ENCODE measurements at places on chromosomes 5 and 9.

DNA sequence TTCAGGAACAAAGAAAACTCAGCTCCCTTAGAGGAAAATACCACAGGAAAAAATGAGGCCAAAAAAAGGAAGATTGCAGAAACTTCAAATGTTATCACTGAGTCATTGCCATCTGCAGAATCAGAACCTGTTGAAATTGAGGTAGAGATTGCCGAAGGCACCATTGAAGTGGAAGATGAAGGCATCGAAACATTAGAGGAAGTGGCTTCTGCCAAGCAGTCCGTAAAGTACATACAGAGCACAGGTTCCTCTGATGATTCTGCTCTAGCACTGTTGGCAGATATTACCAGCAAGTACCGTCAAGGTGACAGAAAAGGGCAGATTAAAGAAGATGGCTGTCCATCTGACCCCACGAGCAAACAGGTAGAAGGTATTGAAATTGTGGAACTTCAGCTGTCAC lies 30.8 kb upstream of the NIM1K start:
- no peak for DNase-seq

DNA sequence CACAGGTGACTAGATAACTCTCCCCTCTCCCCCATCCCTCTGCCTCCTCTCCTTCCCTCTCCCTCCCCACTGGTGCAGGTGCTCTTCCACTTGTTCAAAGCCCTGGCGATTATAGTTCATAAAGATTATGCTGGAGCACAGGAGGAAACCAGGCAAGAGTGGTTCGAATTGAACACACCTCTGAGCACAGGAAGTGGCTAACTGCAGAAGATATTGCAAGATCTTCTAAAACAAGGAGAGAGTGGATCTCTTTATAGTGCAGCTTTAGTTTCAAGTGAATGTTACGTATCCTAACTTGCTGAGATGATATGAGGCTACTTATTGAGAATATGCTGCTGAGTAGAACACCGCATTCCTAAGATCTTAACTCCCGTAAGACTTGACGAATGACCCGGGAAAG lies 178.4 kb downstream of the GOLPH3 start:
- no peak for DNase-seq

- DNase-seq: no peak
Measured at GRCh38 chr9:29285818-29286217, 1712.5 kb upstream of the C9orf72 start.

- no peak for DNase-seq
Measured at GRCh38 chr5:109594217-109594616, 95.5 kb upstream of the MAN2A1 start.

GRCh38 chr9:92973700-92974099 lies 26.4 kb downstream of the FGD3 start:
- DNase-seq: no peak

GRCh38 chr5:151023651-151024050 lies 3.3 kb downstream of the GPX3 start:
- DNase-seq: no peak

DNA sequence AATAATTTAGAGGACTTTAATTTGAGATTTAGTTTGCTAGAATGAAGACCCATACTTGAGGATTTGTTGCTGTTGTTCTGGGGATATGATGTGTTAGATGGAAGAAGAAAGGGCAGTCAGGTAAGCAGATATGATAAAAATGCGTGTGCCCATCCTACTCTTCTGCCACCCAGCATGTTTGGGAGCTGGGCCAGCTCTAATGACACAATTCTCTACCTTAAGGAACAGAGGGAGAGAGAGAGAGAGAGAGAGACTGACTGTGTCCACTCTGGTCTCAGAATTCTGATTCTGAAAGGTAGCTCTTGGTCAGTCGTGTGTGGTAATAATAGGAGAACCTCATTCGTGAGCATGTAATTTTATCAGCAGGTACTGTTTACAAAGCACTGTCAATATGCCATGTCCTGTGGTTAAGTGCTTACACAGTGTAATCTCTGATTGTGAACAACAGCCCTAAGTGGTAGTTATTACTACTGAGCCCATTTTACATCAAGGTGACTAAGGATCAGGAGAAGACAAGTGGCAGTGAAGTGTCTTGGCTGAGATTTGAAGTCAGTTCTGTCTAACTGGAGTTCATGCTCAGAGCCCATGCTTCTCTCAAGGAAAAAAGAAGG lies 307.4 kb upstream of the SEMA6A start:
- no peak for DNase-seq

- no peak for DNase-seq
Measured at GRCh38 chr5:9834871-9835770, 205.0 kb upstream of the TAS2R1 start.

GRCh38 chr5:124979251-124979650 lies 232.8 kb upstream of the ZNF608 start:
- no peak for DNase-seq

- no peak for DNase-seq
Measured at GRCh38 chr9:135443797-135444425, 35.7 kb upstream of the PPP1R26 start.
